ENCODE measurements at places on chromosomes 6 and 20.

GRCh38 chr20:51272401-51272800 lies 249.5 kb upstream of the KCNG1 start:
- no peak for DNase-seq

DNA sequence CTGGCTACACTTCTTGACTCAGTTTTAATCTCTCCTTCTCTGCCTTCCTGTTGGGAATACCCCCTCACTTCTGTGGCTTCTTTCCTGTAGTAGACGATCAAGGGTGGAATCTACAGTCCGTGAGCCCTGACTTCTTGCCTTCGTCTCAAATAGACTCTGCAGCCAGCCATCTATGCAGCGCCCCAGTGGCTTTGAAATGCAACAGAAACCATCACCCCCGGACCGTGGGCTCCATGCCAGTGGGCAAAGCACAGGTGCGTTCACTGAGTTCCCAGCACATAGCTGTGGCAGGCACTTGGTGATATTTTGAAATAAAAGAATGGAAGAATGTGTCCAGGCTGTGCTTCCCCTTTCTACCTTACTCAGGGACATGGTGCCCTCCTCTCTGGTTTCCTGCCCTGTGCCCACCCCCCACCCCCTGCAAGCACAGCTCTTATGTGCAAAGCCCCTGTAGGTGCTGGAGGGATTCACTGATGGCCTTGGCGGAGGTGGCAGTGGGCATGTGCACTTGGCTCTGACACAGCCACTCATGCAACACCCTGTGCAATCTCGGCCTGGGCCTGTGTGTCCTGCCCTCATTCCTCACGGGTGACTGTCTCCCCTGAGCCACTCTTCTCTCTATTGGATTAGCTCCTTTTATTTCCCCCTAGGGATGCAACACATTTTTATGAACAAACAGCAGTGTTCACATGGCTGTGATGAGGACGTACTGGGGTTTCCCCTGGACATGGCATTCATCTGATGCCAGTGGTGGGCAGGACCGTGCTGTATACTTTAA lies 5.5 kb upstream of the CDSN start:
- no peak for DNase-seq

GRCh38 chr6:11968241-11968806 lies 43.8 kb upstream of the HIVEP1 start:
- no peak for DNase-seq

DNA sequence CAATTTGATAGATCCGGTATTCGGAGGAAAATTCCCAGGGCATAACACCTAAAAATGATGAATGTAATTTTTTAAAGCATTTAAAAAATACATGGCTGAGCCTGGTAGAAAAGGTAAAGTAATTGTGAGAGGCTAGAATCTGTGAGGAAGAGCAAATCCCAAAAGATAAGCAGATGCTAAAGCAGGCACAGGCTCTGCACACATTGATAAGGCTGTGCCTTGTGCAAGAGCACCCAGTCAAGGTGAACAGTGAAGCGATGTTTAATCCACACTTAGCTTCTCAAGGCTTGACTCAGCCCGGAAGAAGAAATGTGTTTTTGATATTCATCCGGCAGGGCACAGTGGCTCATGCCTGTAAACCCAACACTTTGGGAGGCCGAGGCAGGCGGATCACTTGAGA lies 5.1 kb upstream of the EPB41L2 start:
- DNase-seq = no peak

DNA sequence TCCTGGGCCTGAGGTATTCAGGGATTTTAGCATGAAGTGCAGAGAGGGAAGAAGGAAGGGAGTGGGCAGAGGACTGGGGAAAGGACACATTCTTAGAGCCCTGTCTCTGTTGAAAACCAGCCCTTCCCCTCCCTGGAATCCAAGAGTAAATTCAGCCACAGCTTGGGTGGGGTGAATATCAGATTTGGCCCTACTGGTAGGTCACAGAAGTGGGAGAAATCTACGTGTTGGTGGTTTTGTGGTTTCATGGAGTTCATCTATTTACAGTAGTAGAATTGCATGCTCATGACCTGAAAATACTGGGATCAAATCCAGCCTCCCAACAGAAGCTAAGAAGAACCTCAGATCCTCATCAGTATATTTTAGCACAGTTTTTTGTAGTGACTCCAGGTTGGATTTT lies 404.4 kb downstream of the BMP2 start:
- no peak for DNase-seq

DNA sequence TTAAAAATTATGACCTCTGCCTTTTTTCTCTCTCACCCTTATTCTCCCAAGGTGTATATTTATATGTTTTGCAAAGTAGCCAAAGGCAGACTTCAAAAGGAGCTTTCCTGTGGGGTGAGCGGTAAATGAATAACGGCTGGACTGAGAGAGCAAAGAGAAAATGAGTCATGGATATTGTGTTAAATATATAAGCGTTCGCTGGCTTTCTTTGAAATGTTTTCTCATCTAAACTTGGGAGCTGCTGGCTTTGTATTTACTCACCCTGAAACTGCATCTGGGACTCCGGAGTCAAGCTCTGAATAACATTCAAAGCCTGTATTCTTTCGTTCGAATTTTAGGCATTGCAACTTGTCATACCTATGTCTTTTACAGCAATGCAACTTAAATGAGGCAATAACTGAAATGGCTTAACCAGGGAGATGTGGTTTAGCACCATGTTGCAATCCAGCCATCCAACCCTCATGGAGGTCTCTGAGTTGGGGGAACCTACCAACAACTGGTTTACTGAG lies 32.0 kb downstream of the ATXN1 start:
- DNase-seq = no peak
